ENCODE measurements at places on chromosomes 1 and 21. TPM values are rescaled to one million over a fixed set of nuclear protein-coding genes. Genes with fewer than 3 reads are reported as not detected.

DNA sequence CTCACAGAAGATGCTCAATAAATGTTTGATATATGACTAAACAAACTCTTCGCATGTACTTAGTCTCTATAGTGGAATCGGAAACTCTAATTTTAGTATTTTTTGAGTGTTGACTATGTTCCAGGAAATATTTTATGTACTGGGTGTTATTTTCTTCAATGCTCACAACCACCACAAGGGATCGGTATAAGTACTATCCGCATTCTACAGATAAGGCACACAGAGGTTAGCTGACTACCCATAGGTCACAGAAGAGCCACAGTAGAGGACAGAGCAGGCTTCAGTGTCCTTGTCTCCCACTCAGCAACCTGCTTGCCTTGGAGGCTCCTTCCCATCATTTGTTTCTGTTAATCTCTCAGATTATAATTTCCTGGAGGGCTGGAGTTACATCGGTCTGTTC is 451.3 kb downstream of the OMA1 start:
- DNase-seq: no peak

DNA sequence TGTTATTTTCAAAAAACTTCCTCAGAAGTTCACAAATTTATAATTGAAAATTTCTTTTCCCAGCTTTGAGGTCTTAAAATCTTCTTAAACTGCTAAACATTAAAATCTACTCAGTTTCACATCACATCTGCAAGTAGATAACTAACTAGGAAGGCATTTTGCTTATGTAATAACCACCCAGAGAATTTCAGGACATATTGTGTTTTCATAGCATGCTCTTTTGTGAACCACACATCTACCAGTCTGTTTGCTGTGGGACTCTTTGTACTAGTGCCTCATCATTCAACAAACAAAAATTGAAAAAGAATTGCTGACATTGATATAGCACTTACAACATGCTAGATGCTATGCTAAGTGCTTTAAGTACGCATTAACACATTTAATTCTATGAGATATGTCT is 31.6 kb upstream of the C1orf146 start:
- DNase-seq: no peak

GRCh38 chr1:17403081-17403480 is 31.1 kb downstream of the PADI6 start:
- DNase-seq: no peak

KRTAP12-2 gene
- not detected for total RNA-seq

- no peak for DNase-seq
Measured at GRCh38 chr1:172400722-172401105, 19.8 kb upstream of the C1orf105 start.

CFAP107 gene
- not detected for total RNA-seq

DNA sequence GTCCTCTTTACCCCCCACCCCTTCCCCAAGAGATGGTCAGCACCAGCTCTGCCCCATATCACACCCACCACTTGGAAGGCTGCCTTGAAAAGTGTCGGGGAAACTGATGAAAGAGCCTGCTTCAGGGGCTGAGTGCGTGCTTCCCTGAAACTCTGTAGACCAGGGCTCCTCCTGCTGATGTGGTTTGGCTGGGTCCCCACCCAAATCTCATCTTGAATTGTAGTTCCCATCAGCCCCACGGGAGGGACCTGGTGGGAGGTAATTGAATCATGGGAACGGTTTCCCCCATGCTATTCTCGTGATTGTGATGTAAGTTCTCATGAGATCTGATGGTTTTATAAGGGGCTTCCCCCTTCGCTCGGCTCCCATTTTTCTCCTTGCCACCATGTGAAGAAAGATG is 36.4 kb downstream of the UBIAD1 start:
- DNase-seq: no peak

DNA sequence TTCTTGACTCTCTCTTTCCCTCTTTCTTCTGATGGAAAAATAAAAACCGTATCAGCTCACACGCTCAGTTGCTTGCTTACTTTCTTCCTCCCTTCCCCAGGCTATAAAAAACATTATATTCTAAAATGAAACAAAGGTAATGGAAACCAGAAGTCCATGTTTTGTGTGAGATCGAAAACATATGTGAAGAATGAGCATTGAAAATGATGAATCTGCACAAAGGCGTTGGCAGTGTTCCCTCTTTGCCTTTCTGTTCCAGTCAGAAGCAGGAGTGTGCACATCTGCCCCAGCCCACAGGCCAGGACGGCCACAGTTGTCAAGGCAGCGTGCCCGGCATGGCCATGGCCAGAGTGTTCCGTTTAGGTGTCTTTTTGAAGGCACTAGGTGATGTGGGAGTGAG is 185.3 kb upstream of the USP24 start:
- no peak for DNase-seq

TMEM52 gene
- 2.4 TPM for total RNA-seq

MATN1 gene
- 0.12 TPM for total RNA-seq

All from mucosa of gallbladder (tissue), 1 donor.